ENCODE measurements at places on chromosomes 2 and 18.

DNA sequence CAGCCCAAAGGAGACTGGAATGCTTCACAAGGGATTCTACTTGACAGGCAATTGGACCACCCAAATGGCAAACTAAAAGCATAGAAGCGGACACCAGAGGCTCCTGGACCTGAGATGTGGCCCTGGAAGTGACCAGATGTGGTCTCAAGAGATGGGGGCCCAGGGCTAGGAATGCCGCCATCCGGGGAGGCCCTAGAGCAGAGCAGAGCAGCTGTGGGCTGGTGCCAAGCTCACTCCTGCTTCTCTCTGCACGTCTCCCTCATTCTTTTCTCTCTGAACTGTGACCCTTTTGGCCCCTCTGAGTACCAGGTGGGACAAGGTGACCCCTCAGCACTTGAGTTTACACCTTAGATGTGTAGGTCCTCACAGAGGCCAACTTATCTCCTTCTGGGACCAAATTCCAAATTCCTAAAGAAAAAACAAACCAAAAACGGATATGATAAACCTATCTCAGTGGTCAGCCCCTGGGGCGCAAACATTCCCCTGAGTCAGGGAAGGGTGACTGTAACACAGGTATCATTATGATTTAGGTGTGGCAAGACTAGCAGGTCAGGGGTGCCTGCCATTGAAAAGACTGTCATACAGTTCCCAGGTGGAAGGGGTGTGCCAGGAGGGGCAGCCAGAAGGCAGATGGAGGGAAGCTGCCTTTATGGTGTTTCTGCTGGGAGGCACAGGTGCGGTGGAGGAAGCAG lies 6.5 kb upstream of the IL1R2 start:
- DNase-seq: no peak

- no peak for DNase-seq
These were observed 11.2 kb upstream of the ATP9B start for GRCh38 chr18:79058007-79058406.

DNA sequence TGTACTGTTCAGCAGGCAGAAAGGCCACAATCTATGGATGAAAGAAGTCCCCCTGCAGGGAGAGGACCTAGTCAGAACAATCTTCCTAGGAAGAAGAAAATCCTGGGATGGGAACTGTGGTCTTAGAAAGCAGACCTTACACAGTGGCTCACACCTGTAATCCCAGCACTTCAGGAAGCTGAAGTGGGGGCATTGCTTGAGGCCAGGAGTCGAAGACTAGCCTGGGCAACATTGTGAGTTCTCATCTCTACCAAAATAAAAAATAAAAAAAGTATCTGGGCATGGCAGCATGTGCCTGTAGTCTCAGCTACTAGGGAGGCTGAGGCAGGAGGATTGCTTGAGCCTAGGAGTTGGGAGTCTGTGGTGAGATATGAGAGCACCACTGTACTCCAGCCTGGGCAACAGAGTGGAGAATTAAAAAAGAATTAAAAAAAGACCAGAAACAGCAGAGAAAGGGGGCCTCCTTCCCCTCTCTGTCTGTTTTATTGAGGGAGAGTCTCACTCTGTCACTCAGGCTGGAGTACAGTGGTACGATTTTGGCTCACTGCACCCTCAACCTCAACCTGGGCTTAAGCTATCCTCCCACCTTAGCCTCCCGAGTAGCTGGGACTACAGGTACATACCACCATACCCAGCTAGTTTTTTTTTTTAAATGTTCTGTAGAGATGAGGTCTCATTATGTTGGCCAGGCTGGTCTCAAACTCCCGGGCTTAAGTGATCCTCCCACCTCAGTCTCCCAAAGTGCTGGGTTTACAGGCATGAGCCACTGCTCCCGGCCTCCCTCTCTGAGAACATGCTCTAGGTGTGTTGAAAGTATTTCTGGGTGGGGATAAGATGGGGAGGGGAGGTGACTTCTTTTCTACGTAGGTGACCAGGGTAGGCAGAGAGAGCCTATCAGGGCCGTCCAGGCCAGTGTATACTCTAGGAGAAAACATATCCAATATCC lies 7.4 kb downstream of the RHOB start:
- no peak for DNase-seq

DNA sequence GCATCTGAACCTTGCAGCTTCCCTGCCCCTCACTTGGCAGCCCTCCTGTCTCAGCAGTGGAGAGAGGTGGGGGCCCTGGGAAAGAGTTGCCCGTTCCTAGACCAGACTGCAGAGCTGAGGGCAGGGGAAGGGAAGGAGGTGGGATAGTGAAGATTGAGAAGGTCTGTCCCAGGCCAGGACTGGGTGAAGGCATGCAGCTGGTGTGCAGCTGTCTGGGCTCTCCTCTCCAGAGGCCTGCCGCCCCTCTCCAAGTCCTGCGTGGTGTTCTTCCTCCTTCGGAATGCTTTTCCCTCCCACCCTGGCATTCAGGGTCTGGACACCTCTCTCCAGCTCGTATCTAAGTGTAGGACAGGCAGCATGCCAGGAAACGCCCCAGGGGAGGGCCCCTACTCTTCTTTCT lies 323.5 kb downstream of the CELF4 start:
- no peak for DNase-seq

DNA sequence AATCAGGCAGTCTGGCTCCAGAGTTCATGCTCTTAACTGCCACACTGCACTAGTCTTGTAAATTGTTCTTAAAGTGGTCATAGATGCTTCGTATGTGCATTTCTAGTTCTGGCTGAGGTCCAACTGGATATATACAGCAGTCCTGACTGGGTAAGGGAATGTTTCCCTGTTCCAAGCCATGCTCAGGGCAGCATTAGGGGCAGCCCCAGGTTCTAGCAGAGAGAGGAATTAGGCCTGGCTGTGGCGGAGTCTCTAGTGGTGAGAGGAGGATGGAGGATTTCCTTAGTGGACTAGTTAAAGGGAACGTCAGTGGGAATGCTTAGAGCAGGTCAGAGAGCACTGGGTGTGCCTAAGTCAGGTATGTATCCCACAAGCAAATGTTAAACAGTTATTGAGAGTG lies 28.0 kb downstream of the UBE2E3 start:
- DNase-seq: no peak

GRCh38 chr2:203763938-203764664 lies 57.7 kb downstream of the CD28 start:
- DNase-seq: no peak

DNA sequence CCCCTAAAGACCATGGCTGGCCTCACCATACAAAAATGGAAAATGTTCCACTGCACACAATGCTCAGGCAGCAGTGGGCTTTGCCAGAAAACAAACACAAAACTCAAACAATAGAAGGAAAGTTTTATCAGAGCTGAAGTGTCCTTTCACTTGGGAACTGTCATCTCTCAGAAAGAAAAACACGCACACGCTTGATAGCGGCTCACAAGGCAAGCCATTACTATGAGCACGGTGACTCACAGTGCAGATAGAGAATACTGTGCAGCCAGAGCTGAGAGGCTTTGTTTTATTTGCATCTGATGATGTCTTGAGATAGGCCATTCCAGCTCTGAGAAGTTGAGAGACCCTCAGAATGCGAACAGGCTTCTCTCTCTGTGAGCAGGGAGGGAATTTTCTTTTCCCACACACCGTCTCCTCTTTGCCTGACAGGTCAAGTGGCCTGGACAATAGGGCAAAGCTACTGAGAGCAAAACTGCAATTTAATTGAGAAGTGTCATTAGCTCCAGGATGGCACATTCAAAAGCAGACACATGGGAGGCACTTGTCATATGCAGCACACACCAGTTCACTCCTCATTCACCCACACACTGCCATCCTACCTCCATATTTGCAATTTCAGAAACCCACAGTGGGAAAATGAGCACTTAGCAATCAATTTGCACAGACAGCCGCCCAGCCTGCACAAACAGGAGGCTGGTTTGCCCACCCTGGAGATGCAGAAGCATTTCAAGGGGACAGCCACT lies 236.6 kb downstream of the SS18 start:
- no peak for DNase-seq

GRCh38 chr2:207660994-207661393 lies 35.8 kb upstream of the METTL21A start:
- no peak for DNase-seq

- DNase-seq: no peak
These were observed 6.5 kb downstream of the CFAP65 start for GRCh38 chr2:219034823-219035222.

GRCh38 chr2:227228061-227228667 lies 63.7 kb downstream of the COL4A3 start:
- DNase-seq: no peak

- DNase-seq: no peak
These were observed 21.5 kb upstream of the GPC1 start for GRCh38 chr2:240413813-240414429.

DNA sequence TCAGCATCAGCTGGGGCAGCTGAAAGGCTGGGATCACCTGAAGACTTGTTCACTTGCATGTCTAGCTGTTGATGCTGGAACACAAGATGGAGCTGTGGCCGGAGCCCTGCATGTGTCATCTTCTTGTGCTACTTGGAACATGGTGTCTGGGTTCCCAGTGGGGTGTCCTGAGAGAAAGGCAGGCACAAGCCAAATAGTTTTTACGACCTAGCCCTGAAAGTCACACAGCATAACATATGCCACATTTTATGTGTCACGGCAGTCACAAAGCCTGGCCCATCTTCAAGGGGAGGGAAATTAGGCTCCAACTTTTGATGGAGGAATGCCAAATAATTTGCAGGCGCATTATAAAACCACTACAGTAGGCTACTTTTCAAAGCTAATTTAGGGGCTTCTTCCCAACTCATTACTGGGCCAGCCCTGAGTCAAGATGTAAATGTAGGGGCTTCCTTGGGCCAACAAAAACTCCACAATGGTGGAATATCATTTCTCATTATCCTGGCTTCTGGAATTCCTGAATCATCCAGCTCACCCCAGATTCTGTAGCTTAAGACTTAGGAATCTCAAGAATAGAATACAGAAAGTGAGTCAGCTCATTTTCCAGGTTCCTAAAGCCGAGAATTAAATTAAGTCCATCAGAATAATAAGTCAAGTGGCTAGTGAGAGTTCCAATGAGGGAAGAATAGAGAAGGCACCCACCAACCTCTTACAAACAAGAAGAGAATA lies 543.0 kb downstream of the TNS1 start:
- no peak for DNase-seq

- DNase-seq: no peak
These were observed 448.9 kb downstream of the NBAS start for GRCh38 chr2:15112216-15112615.

DNA sequence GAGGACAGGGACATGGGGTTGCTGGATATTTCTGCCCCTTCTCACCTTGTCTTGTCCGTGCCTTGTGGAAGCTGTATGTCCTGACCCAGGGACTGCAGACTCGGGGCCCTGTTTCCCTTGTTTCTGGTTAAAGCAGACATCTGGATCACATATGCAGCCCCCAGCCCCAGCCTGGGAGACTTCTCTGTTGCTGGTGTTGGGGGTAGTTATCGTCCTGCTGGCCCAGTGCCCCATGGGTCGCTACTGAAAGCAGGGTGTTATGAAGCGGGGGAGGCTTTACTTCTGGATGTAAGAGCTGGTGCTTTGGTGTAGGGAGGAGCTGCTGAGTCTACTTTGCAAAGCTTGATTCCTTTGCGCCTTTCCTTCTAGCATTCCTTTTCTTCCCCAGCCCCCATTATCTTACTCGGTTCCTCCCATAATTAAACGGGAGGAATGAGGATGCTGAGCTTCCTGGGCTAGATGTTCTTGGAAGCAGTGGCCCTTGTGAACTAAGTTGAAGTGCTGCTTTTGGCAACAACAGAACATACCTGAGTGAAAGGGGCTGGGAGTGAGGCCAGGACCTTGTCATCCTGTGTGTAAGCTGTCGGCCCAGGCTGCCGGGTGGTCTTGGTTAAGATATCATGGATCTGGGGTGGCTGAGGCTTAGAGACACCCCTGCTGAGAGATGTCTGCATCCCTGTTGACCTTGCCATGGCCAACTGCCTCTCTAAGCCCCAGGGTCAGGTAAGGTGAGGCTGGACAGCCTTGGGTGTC lies 3.4 kb downstream of the TET3 start:
- DNase-seq: no peak

- DNase-seq: no peak
These were observed 38.7 kb downstream of the PHLPP1 start for GRCh38 chr18:62754026-62754425.

GRCh38 chr2:164625378-164625971 lies 4.2 kb upstream of the GRB14 start:
- no peak for DNase-seq

DNA sequence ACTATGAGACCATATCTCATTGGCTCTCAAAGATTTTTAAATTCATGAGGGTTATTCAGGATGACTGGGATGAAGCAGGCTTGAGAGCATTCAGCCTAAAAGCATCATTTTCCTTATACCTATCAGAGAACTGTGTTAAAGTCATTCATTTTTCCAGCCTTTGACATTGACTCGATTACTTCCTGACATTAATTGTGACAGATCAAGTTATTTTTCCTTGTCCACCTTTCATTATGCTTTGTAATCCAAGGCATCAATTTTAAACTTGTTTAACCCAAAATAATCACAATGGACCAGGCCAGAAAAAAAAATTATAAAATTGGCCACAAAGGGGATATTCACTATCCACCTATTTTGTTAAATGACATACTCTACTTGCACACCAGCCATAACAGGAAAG lies 1606.8 kb upstream of the PIK3C3 start:
- DNase-seq: no peak

- no peak for DNase-seq
These were observed 68.6 kb upstream of the SPOPL start for GRCh38 chr2:138432971-138433370.

GRCh38 chr2:239050252-239050649 lies 202.4 kb downstream of the TWIST2 start:
- DNase-seq: no peak

- DNase-seq: no peak
These were observed 867 bp downstream of the SF3B6 start for GRCh38 chr2:24075259-24075658.

GRCh38 chr18:56286775-56287325 lies 351.5 kb downstream of the TXNL1 start:
- DNase-seq: no peak

DNA sequence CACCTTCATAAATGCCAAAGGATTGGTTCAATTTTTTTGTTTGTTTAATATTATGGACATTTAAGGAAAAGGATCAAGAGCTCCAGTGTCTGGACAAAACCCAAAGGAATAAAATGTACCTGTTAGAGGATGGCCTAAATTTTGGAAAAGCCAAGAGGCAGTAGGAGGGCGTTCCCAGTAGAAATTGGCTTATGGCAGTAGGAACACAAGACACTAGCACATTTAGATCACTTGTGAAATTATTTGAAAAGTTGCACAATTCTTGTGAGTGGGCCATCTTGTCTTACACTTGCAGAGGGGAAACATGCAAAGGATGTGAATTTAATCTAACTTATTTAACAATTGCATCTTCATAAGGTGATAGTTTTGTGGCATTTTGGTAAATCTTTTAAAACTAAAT lies 3.2 kb downstream of the BZW1 start:
- no peak for DNase-seq

- no peak for DNase-seq
These were observed 335.9 kb downstream of the DLGAP1 start for GRCh38 chr18:4119127-4119648.

GRCh38 chr18:75757951-75758350 lies 330.4 kb upstream of the SMIM21 start:
- no peak for DNase-seq

- DNase-seq: no peak
These were observed 64.7 kb downstream of the CCDC178 start for GRCh38 chr18:33375829-33376228.

Data from stimulated activated CD4-positive, alpha-beta T cell treated with anti-CD3 and anti-CD28 coated beads, Interleukin-1b, Interleukin-23, amount 100 ng/mL, for 1 hour (primary cell).